ENCODE measurements at places on chromosomes 2 and 18.
A peak's percentile ranks its signal among the peaks of the same experiment; 100 is the strongest.

GRCh38 chr18:47407736-47408135, 156.3 kb upstream of the SKOR2 start:
- DNase-seq, result peak; percentile 14

DNA sequence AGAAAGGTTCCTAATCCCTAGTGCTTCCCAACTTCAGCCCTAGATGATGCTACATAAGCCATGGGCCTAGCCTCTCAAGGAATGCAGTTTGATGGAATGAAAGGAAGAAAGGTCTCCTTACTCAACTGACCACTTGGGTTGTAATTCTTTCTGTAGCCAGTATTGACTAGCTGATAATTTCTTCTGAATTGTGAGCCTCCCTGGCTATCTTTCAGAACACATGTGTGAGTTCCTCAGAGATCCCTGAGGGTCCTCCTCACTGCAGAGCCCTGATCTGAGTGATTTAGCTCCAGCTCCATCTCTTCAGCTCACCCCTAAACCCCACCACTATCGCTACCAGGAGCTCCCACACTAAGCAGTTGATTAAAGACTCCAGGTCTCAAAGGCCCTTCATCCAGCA, 31.5 kb downstream of the CFAP210 start:
- DNase-seq, result no peak

GRCh38 chr18:13453714-13454113, 235.2 kb downstream of the LDLRAD4 start:
- DNase-seq, result no peak

DNA sequence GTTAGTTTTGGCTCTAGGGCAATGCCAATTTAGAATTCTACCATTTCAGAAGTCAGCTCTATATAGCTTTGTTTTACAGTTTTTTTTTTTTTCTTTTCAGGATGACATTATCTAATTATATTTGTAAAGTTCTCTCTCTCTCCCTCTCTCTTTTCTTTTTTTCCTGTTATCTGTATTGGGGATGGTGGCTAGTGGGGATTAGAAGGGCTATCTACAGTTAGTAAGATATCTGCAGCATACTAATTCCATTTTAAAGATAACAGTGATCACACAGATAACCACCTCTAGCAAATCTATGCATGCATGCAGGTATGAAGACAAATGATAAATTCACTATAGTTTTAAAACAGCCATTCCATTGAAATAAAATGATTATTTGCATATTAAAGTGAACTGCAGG, 438.9 kb downstream of the ERBB4 start:
- no peak for DNase-seq

GRCh38 chr2:29219374-29219773, 104.2 kb downstream of the CLIP4 start:
- DNase-seq, result no peak

DNA sequence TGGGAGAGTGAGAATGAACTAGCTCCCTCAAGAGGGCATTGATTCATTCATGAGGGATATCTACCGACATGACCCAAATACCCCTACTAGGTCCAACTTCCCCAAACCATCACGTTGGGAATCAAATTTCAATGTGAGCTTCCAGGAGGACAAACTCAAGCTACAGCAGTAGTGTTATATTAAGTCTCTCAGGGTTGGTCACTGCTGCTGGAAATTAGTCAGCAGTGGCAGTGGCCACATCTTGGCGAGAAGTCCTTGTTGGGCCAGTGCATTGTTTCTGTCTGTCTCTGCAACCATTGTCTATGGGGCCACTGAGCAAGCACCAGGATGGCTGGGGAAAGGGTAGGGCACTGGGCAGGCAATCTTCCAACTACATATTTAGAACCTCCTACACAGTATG, 47.5 kb downstream of the THUMPD2 start:
- DNase-seq, result no peak
